ENCODE measurements at places on chromosomes 6 and 20. TPM values are rescaled to one million over a fixed set of nuclear protein-coding genes. Genes with fewer than 3 reads are reported as not detected.
A peak's percentile ranks its signal among the peaks of the same experiment; 100 is the strongest.

GRCh38 chr6:158044525-158044888 lies 62.8 kb downstream of the SYNJ2 start:
- H3K36me3 ChIP-seq = peaks cover 13% of the 10 kb centered on the region
- no peaks in the 10 kb centered on the region for H3K27me3 ChIP-seq
- H3K27ac ChIP-seq = no peak overlapping the region
- peaks cover 39% of the 10 kb centered on the region for H3K4me1 ChIP-seq
- H3K4me3 ChIP-seq = no peak overlapping the region
- no peak for DNase-seq

DNA sequence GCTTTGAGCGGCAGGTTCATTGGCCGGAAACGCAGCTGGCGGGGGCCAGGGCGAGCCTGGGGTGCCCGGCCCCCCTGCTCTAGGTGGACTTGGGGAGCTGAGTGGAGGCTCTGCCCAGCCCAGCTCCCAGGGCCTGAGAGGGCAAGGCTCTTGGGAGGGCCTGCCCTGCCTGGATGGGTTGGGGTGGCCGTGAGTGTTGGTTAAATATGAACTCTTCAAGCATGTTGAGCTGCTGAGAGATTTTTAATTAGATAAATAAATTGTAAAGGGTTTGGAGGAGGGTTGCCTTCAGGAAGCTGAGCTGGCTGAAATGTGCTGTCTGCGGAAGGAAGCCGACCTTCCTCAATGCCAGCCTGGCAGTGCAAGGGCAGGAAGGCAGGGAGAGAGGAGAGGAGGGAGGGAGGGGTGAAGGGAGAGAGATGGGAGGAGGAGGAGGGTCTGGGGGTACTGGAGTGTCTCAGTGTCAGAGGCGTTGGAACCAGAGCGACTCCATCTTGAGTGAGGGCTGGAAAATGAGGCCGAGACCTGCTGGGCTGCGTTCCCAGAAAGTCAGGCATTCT lies 39.4 kb upstream of the PMEPA1 start:
- H3K27ac ChIP-seq = no peak overlapping the region
- DNase-seq = no peak
- peak overlapping the region; percentile 55 for H3K4me3 ChIP-seq
- H3K4me1 ChIP-seq = peaks cover 20% of the 10 kb centered on the region

- no peak overlapping the region for H3K4me3 ChIP-seq
- no peak for DNase-seq
- no peak overlapping the region for H3K27ac ChIP-seq
- no peaks in the 10 kb centered on the region for H3K36me3 ChIP-seq
- no peaks in the 10 kb centered on the region for H3K27me3 ChIP-seq
These were observed 8.6 kb downstream of the HS3ST5 start for GRCh38 chr6:114334237-114334636.

GRCh38 chr6:89769572-89769971 lies 50.0 kb downstream of the MDN1 start:
- no peaks in the 10 kb centered on the region for H3K27me3 ChIP-seq
- H3K36me3 ChIP-seq = no peaks in the 10 kb centered on the region

DNA sequence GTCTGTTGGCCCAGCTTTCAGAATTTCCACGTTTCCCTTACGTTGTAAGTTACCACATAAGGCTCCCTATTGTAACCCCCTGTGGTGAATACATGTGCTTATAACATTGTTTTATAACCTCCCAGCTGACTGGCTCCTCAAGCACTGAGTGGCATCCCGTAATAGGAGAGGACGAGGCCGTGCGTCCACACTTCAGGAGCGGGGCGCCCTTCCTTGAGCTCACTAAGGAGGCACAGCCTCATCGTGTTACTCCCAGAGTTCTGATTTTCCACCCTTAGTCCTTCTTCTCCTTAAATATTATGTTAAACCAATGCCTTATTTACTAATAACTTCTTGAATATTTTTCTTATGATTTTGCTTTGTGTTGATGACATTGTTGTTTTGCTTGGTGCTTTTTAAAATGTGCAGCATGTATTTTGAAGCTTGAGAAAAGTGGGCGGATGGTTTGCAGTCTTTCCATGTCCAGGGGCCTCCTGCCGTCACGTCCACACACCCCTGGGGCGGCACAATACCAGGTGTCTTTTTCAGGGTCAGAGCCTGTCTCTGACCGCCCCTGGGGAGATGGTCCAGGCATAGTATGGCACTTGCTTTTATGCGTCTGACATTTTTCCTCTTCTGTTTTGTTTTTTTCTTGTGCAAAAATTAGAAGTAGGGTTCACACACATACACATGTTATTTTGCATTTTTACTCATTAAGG lies 181.8 kb downstream of the DLL1 start:
- H3K4me3 ChIP-seq = no peak overlapping the region
- H3K4me1 ChIP-seq = no peaks in the 10 kb centered on the region
- no peak for DNase-seq
- H3K27ac ChIP-seq = no peak overlapping the region
- no peaks in the 10 kb centered on the region for H3K36me3 ChIP-seq
- peaks cover 95% of the 10 kb centered on the region for H3K27me3 ChIP-seq

DNA sequence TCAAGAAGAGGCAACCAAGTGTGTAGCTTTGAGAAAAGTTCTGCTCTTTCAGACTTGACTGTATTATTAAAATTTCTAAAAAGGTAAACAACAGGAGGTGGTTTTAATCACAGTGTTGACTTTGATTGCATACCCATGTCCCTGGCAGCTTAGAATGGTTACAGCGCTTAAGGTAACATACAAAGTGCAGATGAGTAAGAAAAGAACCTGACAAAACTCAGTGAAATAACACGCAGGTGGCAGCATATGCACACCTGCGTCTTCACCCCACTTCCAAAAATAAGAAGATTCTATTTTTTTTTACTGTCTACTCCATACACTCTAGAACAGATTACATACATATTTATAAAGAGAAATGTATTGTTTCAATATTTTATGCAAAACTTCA lies 233.5 kb downstream of the GMPR start:
- DNase-seq = no peak
- H3K4me3 ChIP-seq = no peak overlapping the region
- H3K36me3 ChIP-seq = no peaks in the 10 kb centered on the region
- no peak overlapping the region for H3K27ac ChIP-seq
- peaks cover 16% of the 10 kb centered on the region for H3K4me1 ChIP-seq
- H3K27me3 ChIP-seq = no peaks in the 10 kb centered on the region

DNA sequence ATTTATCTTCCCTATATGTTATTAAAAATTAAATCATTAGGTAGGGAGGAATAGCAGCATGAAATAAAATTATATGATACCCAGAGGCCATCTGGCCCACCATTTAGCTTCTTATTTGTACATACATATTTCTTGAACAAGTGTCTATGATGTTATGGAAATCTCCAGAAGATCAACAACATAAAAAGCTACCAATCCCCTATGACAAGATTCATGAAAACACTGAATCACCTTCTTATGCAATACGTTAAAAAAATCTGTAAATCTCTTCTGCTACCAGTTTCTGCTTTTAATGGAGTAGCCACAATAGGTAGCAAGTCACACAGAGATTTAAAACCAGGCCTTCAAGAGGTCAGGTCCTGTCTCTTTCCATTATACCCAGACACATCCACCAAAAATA lies 125.8 kb upstream of the ENPP5 start:
- H3K4me1 ChIP-seq = no peaks in the 10 kb centered on the region
- H3K27ac ChIP-seq = no peak overlapping the region
- no peaks in the 10 kb centered on the region for H3K27me3 ChIP-seq
- DNase-seq = no peak

- H3K27ac ChIP-seq = no peak overlapping the region
- no peak for DNase-seq
- H3K36me3 ChIP-seq = no peaks in the 10 kb centered on the region
- H3K4me1 ChIP-seq = no peaks in the 10 kb centered on the region
- peaks cover 95% of the 10 kb centered on the region for H3K27me3 ChIP-seq
- no peak overlapping the region for H3K4me3 ChIP-seq
These were observed 137.4 kb upstream of the CDH4 start for GRCh38 chr20:61114493-61115175.

GRCh38 chr6:151649835-151650234 lies 156.0 kb downstream of the CCDC170 start:
- no peak for DNase-seq
- H3K4me1 ChIP-seq = no peaks in the 10 kb centered on the region

DNA sequence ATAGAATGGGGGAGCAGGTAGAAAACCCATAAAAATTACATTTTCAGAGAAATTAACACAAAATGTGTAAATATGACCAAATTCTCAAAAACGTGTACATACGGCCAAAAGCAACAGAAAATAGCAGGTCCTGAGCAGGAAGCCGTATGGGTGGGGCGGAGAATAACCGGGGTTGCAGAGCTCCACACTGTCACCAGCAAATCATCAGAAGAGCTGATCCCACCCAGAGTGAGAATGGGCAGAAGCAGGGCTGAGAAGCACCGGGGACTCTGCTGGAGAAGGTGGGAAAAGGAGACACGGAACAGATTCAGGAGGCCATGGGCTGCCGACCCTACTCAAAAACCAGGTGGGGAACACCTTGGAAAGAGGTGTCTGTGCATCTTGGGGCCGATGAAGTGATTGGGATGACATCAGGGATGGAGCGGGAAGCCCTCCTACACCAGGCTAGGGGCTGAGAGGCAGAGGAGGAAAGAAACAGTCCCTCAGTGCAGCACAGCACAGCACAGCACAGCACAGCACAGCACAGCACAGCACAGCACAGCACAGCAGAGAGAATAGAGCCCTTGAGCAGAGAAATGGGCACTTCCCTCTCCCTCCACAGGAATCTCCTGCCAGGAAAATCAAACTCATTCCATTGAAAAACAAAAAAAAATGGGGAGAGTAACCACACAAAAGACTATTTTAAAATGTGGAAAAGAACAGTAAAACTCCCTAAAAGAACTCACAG lies 22.3 kb downstream of the STX7 start:
- no peaks in the 10 kb centered on the region for H3K4me1 ChIP-seq
- no peaks in the 10 kb centered on the region for H3K27me3 ChIP-seq
- no peak overlapping the region for H3K4me3 ChIP-seq

DNA sequence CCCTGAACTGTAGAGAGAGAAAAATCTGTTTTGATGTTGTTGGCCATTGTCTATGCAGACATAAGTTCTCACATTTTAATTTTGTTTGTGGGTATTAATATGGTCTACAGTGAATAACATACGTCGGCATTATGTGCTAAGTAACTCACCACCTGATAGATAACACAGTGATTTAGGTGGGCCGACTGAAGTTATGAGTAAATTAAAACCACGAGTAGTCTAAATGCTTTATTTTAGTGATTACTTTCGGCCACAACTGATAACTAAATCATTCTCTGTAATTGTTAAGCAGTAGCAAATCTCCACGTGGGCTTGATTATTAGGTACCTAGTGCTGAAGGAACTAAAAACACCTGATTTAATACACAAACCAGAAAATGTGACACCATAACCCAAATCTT lies 1.1 kb downstream of the DOP1A start:
- peak overlapping the region; percentile 95 for H3K4me3 ChIP-seq
- DNase-seq = no peak
- peaks cover 12% of the 10 kb centered on the region for H3K4me1 ChIP-seq
- peak overlapping the region; percentile 70 for H3K27ac ChIP-seq
- H3K36me3 ChIP-seq = no peaks in the 10 kb centered on the region

DNA sequence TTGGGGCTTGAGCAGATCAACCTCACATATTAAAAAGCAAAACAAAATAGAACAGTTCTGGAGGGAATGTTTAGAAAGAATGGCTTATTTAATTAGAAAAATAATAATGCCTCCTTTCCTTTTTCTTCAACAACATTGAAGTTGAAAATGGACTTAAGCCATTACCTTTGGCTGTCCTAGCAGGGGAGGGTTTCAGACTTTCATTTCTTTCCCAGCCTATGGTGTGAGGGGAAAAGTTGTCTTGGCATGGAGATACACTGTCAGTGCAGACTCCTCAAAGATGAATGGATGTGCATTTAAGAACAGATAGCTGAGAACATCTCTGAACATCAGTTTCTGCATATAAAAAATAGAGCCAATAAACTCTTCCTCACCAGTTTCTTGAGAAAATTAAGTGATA lies 169.5 kb downstream of the PAX1 start:
- no peaks in the 10 kb centered on the region for H3K4me1 ChIP-seq
- DNase-seq = no peak
- H3K4me3 ChIP-seq = no peak overlapping the region
- H3K27me3 ChIP-seq = no peaks in the 10 kb centered on the region
- H3K27ac ChIP-seq = no peak overlapping the region
- H3K36me3 ChIP-seq = no peaks in the 10 kb centered on the region

DNA sequence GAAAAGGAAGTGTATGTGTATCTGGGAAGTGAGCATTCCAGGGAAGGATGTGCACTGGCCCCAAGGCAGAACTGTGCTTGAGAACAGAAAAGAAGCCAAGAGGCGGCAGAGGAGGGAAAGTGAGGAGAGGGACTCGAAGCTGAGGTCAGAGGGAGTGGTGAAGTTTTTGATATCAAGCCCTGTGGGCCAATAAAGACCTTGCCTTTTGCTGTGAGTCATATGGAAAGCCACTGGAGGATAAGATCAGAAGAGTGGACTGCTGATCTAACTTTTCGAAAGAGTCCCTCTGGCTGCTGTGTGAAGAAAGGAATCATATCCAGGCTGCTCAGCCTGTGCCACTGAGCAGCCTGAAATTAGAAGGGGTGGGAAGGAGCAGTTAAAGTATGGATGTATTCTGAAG lies 99.4 kb downstream of the EYA4 start:
- peaks cover 22% of the 10 kb centered on the region for H3K4me1 ChIP-seq
- peak; percentile 40 for DNase-seq
- no peak overlapping the region for H3K4me3 ChIP-seq
- H3K27ac ChIP-seq = no peak overlapping the region

DNA sequence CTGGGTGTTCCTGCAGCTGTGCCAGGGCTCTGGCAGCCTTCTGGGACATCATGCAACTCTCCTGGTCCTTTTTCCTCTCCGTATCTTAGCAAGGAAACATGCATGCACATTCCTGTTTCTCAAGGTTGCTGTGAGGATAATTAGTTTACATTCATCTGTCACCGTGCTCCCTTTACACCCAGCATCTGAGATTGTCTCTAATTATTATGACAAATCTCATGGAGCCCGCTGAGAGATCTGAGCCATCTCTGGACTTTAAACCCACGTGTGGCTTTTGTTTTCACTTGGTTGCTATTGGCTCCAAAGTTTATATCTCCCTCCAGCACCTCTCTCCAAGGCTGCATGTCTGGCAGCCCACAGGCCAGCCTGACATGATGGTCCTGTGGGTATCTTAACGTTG lies 167.6 kb downstream of the UNC5CL start:
- H3K4me1 ChIP-seq = no peaks in the 10 kb centered on the region
- no peak overlapping the region for H3K27ac ChIP-seq
- H3K4me3 ChIP-seq = no peak overlapping the region
- peaks cover 85% of the 10 kb centered on the region for H3K27me3 ChIP-seq
- H3K36me3 ChIP-seq = no peaks in the 10 kb centered on the region
- DNase-seq = no peak

DNA sequence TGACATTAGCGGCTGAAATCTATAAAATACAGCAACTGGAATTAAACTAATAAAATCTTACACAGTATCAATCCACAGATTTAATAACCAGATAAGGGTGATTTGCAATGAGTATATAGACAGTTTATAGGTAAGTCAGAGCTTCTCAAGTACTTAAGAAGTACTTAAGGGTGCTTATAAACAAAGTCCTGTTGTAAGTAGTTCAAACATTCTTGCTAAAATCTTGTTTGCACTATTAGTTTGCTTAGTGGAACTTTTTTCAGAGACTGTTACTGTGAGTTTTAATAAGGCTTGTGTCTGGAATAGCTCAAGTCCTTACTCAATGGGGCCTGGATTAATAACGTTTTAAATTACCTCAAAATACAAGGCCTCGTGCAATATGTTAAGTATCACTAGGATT lies 240.5 kb downstream of the GMDS start:
- DNase-seq = no peak
- H3K36me3 ChIP-seq = no peaks in the 10 kb centered on the region
- no peak overlapping the region for H3K4me3 ChIP-seq
- no peaks in the 10 kb centered on the region for H3K4me1 ChIP-seq

MATN4 gene
- total RNA-seq = 0.33 TPM

CD40 gene
- 7.3 TPM for total RNA-seq

CLPSL2 gene
- total RNA-seq = not detected

FAM184A gene
- 0.85 TPM for total RNA-seq

RRAGD gene
- total RNA-seq = 0.18 TPM

PLEKHG1 gene
- total RNA-seq = 9.9 TPM
